ENCODE measurements at places on chromosomes 12 and 14. TPM values are rescaled to one million over a fixed set of nuclear protein-coding genes. Genes with fewer than 3 reads are reported as not detected.
A peak's percentile ranks its signal among the peaks of the same experiment; 100 is the strongest.

GRCh38 chr14:87041290-87042020 lies 951.5 kb downstream of the GALC start:
- H3K4me3 ChIP-seq = no peak overlapping the region
- H3K27me3 ChIP-seq = no peaks in the 10 kb centered on the region
- DNase-seq = no peak
- no peak overlapping the region for H3K27ac ChIP-seq

- H3K4me1 ChIP-seq = no peaks in the 10 kb centered on the region
- no peaks in the 10 kb centered on the region for H3K36me3 ChIP-seq
- no peak for DNase-seq
These were observed 7.2 kb upstream of the SSPN start for GRCh38 chr12:26188127-26188526.

- H3K36me3 ChIP-seq = no peaks in the 10 kb centered on the region
- H3K27ac ChIP-seq = peak overlapping the region; percentile 89
- peaks cover 34% of the 10 kb centered on the region for H3K27me3 ChIP-seq
- no peak overlapping the region for H3K4me3 ChIP-seq
- no peak for DNase-seq
- peaks cover 54% of the 10 kb centered on the region for H3K4me1 ChIP-seq
These were observed 1.4 kb upstream of the HOXC10 start for GRCh38 chr12:53983568-53983949.

DNA sequence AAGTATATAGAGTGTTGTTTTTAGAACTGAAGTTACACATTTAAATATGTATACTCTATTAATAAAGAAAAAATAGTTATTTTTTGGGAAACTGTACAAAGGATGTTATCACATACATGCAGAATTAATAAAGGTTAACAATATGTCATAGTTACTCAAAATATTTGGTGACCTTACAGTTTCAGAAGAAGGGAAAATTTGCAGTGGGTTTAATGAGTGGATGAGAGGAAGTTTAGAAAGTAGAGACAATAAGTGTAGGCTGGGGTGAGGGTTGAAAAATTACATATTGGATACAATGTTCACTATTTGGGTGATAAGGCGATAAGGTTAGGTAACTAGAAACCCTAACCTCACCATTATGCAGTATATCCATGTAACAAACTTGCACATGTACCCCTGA lies 13.5 kb downstream of the WNK1 start:
- H3K27me3 ChIP-seq = peaks cover 1% of the 10 kb centered on the region
- no peak overlapping the region for H3K27ac ChIP-seq
- no peaks in the 10 kb centered on the region for H3K4me1 ChIP-seq
- no peaks in the 10 kb centered on the region for H3K36me3 ChIP-seq
- no peak overlapping the region for H3K4me3 ChIP-seq

Gene GALNT6
- total RNA-seq = 12.5 TPM

GRCh38 chr12:34398366-34398705 lies 376.0 kb downstream of the ALG10 start:
- no peaks in the 10 kb centered on the region for H3K4me1 ChIP-seq
- no peak overlapping the region for H3K4me3 ChIP-seq
- DNase-seq = peak; percentile 1
- no peaks in the 10 kb centered on the region for H3K36me3 ChIP-seq
- H3K27ac ChIP-seq = no peak overlapping the region
- peaks cover 3% of the 10 kb centered on the region for H3K27me3 ChIP-seq

- no peaks in the 10 kb centered on the region for H3K36me3 ChIP-seq
- peak overlapping the region; percentile 4 for H3K27ac ChIP-seq
- no peak for DNase-seq
- H3K4me3 ChIP-seq = peak overlapping the region; percentile 43
These were observed 10.2 kb upstream of the SMUG1 start for GRCh38 chr12:54199034-54199433.

DNA sequence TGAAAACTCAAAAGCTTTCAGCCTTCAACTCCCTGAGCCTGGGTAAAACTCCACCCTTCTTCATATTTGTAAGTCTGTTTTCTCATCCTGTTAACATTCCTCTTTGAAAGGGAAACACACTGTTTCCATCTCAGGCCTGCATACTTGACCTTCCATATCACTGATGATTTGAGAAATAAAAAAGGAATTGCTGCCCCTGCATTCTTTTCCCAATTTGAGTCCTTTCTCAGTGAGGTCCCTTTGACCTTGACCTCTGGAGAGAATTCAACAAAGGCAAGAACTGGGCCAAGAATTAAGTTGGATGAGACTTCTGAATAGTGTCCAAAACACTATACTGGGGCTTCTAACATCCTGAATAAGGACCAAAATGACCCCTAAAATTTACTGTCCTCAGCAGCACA lies 108.0 kb downstream of the AEBP2 start:
- no peaks in the 10 kb centered on the region for H3K4me1 ChIP-seq
- H3K4me3 ChIP-seq = no peak overlapping the region
- H3K27ac ChIP-seq = no peak overlapping the region
- peaks cover 2% of the 10 kb centered on the region for H3K27me3 ChIP-seq
- DNase-seq = no peak

GRCh38 chr12:54444206-54444605 lies 25.1 kb upstream of the ITGA5 start:
- DNase-seq = no peak
- H3K27ac ChIP-seq = no peak overlapping the region
- peaks cover 5% of the 10 kb centered on the region for H3K4me1 ChIP-seq
- no peak overlapping the region for H3K4me3 ChIP-seq
- peaks cover 3% of the 10 kb centered on the region for H3K27me3 ChIP-seq
- H3K36me3 ChIP-seq = no peaks in the 10 kb centered on the region

GRCh38 chr14:104747876-104748275 lies 5.1 kb upstream of the SIVA1 start:
- peaks cover 4% of the 10 kb centered on the region for H3K36me3 ChIP-seq
- no peak for DNase-seq
- no peak overlapping the region for H3K27ac ChIP-seq
- no peaks in the 10 kb centered on the region for H3K4me1 ChIP-seq
- H3K27me3 ChIP-seq = peaks cover 5% of the 10 kb centered on the region
- H3K4me3 ChIP-seq = no peak overlapping the region

- H3K4me3 ChIP-seq = no peak overlapping the region
- H3K27ac ChIP-seq = no peak overlapping the region
- H3K36me3 ChIP-seq = peaks cover 46% of the 10 kb centered on the region
- no peak for DNase-seq
- H3K27me3 ChIP-seq = no peaks in the 10 kb centered on the region
These were observed 1.1 kb upstream of the CLEC2D start for GRCh38 chr12:9668161-9669018.

GRCh38 chr14:37241198-37241597 lies 43.5 kb downstream of the MIPOL1 start:
- H3K27ac ChIP-seq = no peak overlapping the region
- no peak overlapping the region for H3K4me3 ChIP-seq
- peaks cover 2% of the 10 kb centered on the region for H3K27me3 ChIP-seq
- H3K4me1 ChIP-seq = no peaks in the 10 kb centered on the region
- DNase-seq = no peak

GRCh38 chr14:65840786-65841185 lies 428.3 kb downstream of the FUT8 start:
- H3K4me3 ChIP-seq = no peak overlapping the region
- H3K27me3 ChIP-seq = peaks cover 3% of the 10 kb centered on the region
- no peak overlapping the region for H3K27ac ChIP-seq
- H3K36me3 ChIP-seq = peaks cover 6% of the 10 kb centered on the region

Gene PRB2
- not detected for total RNA-seq

Gene AICDA
- total RNA-seq = 0.10 TPM

GRCh38 chr12:753611-754472 lies 1.5 kb downstream of the WNK1 start:
- H3K27me3 ChIP-seq = peaks cover 6% of the 10 kb centered on the region
- peak overlapping the region; percentile 97 for H3K4me3 ChIP-seq
- DNase-seq = peak; percentile 28
- H3K36me3 ChIP-seq = peaks cover 9% of the 10 kb centered on the region
- H3K4me1 ChIP-seq = peaks cover 33% of the 10 kb centered on the region

- H3K36me3 ChIP-seq = peaks cover 3% of the 10 kb centered on the region
- H3K27ac ChIP-seq = peak overlapping the region; percentile 36
- DNase-seq = no peak
These were observed 568 bp upstream of the BCL11B start for GRCh38 chr14:99272632-99272898.

Gene GLIPR1L2
- total RNA-seq = 0.26 TPM
